ENCODE measurements at places on chromosomes 3 and 15. TPM values are rescaled to one million over a fixed set of nuclear protein-coding genes. Genes with fewer than 3 reads are reported as not detected.

DNA sequence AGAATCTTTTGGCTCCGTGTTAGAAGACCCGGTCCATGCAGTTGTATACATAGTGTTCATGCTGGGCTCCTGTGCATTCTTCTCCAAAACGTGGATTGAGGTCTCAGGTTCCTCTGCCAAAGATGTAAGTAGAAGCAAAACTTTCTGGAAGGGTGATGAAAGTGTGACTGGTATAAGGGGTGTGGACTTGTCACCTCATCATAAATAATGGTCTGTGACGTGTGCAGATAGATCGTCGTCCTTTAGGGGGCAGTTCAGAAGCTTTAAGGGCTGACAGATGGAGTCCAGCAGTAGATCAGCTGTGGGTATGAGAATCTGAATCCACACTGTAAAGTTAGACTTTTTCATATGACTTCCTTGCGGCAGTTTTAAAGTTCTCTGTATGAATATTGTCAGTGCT lies 15.3 kb downstream of the SEC61A1 start:
- DNase-seq: no peak

DNA sequence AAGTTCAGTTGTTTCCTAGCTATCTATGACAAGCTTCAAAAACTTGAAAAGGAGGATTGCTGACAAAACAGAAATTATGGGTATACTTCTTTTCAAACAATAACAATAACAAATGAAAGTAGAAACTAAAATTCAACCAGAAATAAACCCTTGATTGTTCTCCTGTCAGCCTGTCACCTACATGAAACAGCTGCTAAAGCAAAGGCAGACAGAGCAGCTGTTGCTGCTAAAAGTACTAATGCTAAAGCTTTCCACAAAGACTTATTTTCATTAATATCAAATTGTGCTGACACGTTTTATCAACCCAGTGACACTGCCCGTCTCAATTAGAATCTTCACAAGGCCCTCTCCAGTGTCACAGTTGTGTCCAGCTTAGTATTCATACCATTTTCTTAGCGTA lies 533.2 kb upstream of the GBE1 start:
- no peak for DNase-seq

DNA sequence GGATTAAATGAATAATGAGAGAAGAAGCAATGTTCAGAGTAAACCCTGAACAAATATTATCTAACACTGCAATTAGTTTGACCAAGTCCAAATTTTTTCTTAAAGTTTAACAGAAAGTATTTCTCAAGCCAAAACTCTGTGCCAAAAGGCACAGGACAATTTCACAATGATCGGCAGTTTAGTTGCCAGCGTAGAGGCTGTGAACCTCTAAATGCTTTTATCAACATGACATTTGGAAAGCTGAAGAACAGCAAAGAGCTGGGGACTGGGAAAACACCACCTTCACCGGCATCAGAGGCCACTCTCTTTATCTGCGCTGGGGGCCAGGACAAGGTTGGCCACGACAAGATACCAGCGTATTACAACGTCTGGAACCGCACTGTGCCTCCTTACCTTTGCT lies 125.6 kb downstream of the ADAMTS17 start:
- no peak for DNase-seq

GRCh38 chr3:9149566-9149965 lies 99.9 kb downstream of the SRGAP3 start:
- no peak for DNase-seq

GRCh38 chr3:133776794-133777438 lies 28.7 kb upstream of the SRPRB start:
- no peak for DNase-seq

- no peak for DNase-seq
These were observed 66.8 kb downstream of the RPL39L start for GRCh38 chr3:187072511-187072910.

DNA sequence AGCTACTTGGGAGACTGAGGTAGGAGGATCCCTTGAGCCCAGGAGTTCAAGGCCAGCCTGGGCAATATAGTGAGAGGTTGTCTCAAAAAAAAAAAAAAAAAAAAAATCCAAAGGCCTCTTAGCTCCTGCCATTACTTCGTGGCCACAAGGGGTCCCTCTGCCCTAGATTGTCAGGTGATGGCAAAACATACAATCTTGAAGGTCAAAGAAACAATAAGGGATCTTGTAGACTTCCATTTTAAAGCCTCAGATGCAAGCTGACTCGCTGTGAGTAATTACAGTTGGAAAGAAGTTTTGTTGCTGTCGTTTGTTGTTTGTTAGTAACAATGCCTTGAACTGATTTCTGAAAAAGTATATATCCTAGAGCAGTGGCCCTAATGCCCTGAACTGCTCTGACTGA lies 55.9 kb upstream of the PLCL2 start:
- no peak for DNase-seq

ATP13A4 gene
- 0.42 TPM for total RNA-seq

DNA sequence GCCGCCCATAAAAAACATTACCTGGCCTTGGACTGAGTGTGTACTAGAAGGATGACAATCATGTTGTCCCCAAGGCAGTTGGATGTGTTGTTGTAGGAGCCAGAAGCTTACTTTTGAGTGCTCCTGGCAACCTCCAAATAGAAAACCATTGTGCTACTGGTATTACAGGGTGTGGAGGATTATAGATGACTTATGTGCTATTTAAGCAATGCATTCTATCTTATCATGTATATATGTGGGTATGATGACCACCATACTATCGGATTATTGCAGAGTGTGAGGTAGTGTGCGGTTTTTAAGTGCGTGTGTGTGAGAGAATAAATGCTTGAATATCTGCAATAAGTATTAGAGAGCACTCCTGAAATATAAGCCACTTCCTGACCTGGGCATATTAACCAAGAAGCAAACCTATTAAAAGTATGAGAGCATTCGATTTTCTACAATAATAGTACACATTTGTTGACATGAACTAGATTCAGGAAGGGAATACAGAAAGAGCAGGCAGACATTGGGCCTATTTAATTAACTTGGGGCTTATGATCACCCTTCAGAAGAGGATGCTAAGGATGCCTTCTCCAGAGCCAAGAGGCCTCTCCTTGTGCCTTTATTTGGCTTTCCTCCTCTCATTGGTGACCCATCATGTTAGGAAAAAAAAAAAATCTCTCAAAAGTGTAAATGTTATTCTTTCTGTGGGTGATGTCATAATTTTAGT lies 11.7 kb upstream of the MBNL1 start:
- DNase-seq: no peak

DNA sequence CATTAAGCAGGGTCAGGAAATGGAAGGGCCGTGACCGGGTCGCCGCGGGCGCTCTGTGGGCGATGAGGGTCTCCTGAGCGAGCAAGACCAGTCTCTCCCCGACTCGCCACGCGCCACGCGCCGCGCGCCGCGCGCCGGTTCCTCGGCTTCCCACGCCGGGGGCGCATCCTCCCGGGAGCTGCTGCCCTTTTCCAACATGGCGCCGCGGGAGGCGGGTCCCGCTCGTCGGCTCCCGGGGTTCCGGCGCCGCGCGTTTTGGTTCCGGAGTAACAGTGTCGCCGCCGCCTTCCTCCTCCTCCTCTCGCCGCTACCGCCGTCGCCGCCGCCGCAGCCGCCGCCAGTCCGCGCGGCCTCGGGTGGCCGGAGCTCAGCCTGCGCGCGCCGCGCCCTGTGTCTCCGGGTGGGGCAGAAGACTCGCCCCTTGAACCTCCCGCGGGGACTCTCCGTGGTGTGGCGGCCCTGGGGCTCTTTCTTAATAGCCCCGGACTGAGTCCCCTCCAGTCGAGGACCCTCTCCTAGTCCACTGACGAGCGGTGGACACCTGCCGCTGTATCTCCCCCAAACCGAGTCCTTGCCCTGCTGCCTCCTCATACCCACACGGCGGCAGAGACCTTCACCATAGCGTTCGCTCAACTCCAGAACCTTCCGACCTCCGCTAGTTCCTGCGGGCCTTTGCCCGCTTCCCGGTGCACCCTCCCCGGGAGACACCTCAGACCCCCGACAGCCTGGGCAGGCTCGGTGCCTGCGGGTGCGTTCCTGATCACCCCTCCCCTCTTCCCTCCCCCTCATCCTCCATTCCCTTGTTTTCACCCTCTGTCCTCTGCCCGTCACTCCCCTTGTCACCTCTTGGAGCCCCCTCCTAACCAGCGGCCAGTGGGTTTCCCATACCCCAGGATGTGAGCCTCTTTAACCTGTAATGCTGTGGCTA lies at the start of gene MAP2K5:
Gene MAP2K5 (plus strand): TSS at position 284 of the 928 bp plus-strand sequence. CDS start 633 bp downstream, at position 917.
- no peak for DNase-seq

MEIS2 gene
- total RNA-seq: 13.1 TPM

- DNase-seq: no peak
These were observed 344.2 kb upstream of the MCTP2 start for GRCh38 chr15:93887151-93887550.

GRCh38 chr15:27341780-27342343 lies 370.9 kb downstream of the GABRG3 start:
- DNase-seq: no peak

All from kidney epithelial cell (primary cell).